Fibroblast of lung (primary cell): ENCODE measurements at places on chromosomes 6 and 20. TPM values are rescaled to one million over a fixed set of nuclear protein-coding genes. Genes with fewer than 3 reads are reported as not detected.

- H3K27ac ChIP-seq = no peak overlapping the region
- no peak overlapping the region for H3K4me3 ChIP-seq
- H3K4me1 ChIP-seq = no peaks in the 10 kb centered on the region
- no peaks in the 10 kb centered on the region for H3K27me3 ChIP-seq
- peaks cover 3% of the 10 kb centered on the region for H3K36me3 ChIP-seq
These were observed 48.8 kb upstream of the CDH22 start for GRCh38 chr20:46357030-46357514.

- no peaks in the 10 kb centered on the region for H3K36me3 ChIP-seq
- H3K27me3 ChIP-seq = peaks cover 8% of the 10 kb centered on the region
- H3K4me1 ChIP-seq = no peaks in the 10 kb centered on the region
- DNase-seq = no peak
These were observed 34.6 kb upstream of the ENTPD6 start for GRCh38 chr20:25160897-25161296.

HLA-DRB5 gene
- polyA plus RNA-seq = not detected in 2 replicates

- no peak overlapping the region for H3K4me3 ChIP-seq
- no peak overlapping the region for H3K27ac ChIP-seq
- no peaks in the 10 kb centered on the region for H3K4me1 ChIP-seq
- no peaks in the 10 kb centered on the region for H3K27me3 ChIP-seq
- no peak for DNase-seq
- H3K36me3 ChIP-seq = no peaks in the 10 kb centered on the region
These were observed 243.0 kb downstream of the TSHZ2 start for GRCh38 chr20:53215166-53215565.

- H3K27me3 ChIP-seq = no peaks in the 10 kb centered on the region
- H3K36me3 ChIP-seq = no peaks in the 10 kb centered on the region
- H3K4me3 ChIP-seq = no peak overlapping the region
- peak; percentile 10 for DNase-seq
These were observed 150.3 kb downstream of the SYCP2 start for GRCh38 chr20:59782986-59783640.

DNA sequence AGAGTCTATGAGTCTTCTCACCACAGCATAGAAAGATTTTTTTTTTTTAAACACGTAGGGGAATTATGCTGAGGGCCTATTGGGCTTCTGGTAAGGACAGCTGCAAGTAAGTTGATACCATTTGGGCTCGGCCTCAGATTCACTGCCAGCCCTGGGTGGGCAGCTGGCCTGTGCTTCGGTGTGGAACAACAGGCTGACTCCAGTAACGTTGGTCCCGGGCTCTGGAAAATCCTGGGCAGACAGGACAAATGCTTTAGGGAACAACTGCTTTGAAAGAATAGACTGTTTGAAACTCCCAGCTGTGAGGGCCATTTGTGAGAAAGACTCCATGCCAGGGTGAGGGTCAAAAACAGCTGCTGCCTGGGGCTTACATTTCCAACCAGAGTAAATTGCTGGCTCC is 366.5 kb downstream of the QKI start:
- no peak overlapping the region for H3K27ac ChIP-seq
- H3K27me3 ChIP-seq = no peaks in the 10 kb centered on the region
- DNase-seq = peak; percentile 23
- H3K4me3 ChIP-seq = no peak overlapping the region

VSTM2L gene
- polyA plus RNA-seq = 0.45 and 0.66 TPM in 2 replicates

SULF2 gene
- polyA plus RNA-seq = 0.26 and 0.32 TPM in 2 replicates
